ENCODE measurements at places on chromosomes 2 and 18.

DNA sequence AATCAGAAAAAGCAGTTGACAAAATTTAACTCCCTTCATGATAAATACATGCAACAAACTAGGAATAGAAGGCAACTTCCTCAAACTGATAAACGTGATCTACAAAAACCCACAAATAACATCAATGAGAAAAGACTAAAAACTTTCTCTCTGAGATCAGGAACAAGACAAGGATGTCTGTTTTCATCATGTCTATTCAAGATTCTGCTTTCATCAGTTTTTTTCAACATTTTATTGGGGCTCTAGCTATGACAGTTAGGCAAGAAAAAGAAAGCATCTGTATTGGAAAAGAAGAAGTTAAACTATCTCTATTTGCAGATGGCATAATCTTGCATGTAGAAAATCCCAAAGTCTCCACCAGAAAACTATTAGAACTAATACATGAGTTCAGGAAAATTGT, 12.3 kb upstream of the CHST10 start:
- no peak for DNase-seq

DNA sequence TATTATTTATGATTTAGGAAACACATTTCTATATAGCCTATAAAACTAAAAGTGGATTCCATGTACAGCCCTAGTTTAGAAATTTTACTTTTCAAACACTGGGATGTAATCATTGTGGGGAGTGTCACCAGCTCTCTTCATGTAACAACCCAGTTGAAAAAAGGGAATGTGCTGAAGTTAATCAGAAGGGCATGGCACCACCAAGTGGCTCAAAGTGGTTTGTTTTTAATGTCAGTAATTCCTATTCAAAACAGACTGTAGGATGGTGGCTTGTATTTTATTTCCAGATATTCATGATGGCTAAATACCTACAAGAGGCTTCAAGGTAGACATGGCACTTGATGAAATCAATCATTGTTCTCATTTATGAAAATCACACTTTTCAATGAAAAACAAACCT, 58.1 kb upstream of the TMEM182 start:
- DNase-seq: no peak

GRCh38 chr2:17644997-17645720, 104.7 kb downstream of the VSNL1 start:
- no peak for DNase-seq

GRCh38 chr18:58221060-58221725, 177.2 kb downstream of the NEDD4L start:
- DNase-seq: no peak

DNA sequence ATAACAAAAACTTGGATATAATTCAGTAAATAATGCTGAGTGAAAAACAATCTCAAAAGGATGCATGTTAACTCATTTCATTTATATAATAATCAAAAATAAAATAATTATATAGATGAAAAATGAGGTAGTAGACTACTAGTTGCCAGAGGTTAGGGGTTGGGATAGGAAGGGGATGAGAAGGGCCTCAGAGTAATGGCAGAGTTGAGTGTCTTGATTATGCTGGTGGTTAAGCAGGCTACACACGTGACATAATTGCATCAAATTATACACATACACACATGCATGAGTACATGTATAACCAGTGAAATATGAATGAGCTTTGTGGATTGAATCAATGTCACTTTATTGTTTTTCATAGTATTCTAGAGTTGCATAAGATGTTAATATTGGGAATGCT, 201.0 kb downstream of the RIT2 start:
- DNase-seq: no peak

DNA sequence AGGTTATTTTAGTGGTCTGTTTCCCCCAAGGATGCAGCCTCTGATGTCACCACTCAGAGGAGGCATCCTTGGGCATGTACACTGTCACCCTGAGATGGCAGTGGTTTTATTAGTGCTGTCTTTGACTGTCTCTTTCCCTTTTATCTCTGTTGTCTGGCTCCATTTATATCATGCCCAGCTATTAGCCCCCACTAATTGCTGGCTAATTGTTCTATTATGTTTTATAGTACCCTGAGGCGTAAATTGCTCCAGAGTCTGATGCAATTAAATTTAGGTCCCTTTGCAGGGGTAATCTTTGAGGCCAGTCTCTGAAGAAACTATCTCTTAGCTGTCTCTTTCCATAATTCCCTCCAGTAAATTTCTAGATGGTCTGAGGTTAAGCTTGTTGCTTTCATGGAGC, 301.0 kb upstream of the KLHL29 start:
- DNase-seq: no peak

DNA sequence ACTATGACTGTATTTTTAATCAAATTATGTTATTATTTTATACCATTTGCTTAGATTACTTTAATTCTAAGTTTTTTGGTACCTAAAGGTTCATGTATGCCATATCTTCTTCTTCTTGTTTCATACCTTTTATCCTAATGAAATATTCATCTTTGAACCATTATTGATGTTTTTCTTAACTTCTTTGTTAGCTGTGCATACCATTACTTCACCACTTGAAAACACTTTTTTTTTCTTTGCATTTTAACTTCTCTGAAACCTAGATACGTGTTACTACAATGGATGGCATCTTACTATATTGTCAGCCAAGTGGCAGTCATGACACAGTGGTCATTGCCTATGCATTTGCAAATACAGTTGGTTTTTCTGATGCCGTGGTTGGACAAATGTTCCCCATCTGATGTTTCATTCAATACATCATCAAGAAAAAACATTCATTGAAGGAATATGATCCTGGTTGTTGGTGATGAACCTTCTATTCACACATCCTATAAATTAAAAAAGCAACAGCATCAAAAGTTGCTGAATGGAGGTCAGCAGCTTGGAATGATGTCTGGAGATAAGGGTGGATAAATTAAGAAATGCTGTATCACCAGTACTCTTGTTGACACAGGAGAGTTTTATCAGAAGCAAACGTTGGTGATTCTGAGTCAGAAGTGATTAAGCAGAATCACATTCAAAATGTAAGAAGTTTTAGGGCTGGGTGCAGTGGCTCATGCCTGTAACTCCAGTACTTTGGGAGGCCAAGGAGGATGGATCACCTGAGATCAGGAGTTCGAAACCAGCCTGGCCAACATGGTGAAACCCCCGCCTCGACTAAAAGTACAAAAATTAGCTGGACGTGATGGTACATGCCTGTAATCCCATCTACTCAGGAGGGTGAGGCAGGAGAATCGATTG, 7.4 kb downstream of the IL36A start:
- DNase-seq: no peak

GRCh38 chr2:8563814-8564474, 117.9 kb upstream of the ID2 start:
- DNase-seq: no peak

DNA sequence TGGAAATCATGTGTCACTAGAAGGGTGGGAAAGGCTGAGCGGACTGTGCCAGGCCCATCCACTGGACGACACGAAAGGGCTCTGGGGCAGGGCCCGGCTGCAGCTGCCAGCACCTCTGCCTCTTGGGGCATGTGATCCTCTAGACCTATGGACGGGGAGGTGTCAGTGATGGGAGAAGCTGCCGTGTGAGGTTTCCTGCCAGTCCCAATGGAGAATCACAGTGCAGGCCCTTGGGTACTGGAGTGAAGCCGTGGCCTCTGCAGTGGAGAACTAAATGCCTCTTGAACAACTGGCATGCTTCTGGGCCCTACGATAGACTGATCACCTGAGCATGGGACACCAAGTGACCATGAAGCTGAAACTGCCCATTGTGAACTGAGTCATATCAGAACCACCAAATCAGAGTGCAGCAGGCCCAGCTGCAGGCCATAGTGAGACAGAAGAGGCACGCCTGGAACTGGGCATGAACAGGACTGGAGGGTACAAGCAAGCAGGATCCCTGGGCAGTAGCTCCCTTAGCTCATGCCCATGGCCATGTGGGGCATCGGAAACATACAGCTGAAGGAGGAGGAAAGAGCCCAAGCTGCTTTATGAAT, 18.8 kb upstream of the RHOB start:
- no peak for DNase-seq

GRCh38 chr2:121033461-121033996, 251.5 kb downstream of the TFCP2L1 start:
- no peak for DNase-seq

DNA sequence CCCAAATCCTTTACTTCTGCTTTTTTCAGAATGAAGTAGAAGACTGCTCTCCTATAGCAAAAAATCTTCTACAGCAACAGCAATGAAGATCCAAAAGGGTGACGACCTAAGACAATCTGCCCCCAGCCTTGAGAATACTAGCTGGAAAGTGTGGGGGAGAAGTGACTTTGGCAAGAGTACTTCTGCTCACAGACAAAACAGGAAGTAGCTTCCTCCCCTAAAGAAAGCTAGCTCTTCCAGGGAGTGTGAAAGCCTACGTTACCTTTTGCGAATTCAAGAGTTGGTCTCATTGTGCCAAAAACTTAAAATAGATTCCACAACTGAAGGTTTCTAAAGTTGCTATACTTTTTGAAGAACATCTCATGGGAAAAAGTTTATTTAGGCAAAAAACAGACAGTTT, 1069.2 kb upstream of the CHAC2 start:
- DNase-seq: no peak

DNA sequence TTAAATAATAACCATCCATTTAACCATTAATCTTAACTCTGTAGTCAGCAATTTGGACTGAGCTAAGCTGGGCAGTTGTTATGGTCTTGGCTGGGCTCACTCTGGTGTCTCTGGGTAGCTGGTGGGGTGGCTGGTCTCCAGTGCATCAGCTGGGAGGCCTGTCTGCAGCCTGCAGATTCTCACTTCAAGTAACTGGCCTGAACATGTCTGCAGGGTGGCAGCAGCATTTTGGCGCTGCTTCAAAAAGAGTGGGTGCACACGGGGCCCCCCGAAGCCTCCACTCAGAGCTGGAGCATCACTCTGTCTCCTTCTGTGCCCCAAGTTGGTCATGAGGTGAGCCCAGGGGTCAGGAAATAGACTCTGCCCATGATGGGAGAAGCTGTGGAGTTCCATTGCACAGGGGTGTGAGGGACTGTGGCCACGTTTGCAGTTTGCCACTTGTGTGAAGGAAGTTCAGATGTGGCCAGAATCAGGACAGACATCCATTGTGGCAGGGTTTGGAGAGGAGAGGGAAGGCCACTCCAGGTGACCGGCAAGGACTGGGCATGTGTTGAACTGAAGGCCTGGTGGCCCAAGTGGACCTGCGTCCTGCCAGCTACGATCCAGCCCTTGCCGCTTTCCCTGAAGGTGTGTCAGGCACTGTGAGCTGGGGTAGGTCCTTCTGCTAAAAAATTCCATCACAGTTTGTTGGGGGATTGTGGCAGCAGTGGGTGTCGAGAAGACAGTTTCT, 4.9 kb upstream of the ALLC start:
- DNase-seq: no peak

GRCh38 chr2:71879509-71880184, 268.0 kb downstream of the CYP26B1 start:
- no peak for DNase-seq

DNA sequence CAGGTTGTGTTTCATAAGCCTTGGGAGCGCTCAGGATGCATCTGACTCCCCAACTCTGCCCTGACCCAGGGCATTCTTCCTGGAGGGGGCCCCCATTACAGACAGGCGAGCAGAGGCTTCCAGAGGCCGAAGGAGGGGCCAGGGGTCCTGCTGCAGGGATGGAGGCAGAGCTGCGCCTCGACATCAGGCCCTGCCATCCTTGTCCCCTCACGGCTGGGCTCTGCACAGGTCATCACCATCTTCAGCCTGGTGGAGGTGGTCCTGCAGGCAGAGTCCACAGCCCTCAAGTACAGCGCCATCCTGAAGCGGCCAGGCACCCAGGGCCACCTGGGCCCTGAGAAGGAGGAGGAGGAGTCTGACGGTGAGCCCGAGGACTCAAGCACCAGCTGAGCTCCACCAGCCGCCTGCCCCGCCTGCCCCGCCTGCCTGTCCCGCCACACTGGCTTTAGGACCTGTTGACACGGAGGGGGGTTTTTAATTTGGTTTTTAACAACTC, 42.3 kb upstream of the ALPP start:
- DNase-seq: no peak

DNA sequence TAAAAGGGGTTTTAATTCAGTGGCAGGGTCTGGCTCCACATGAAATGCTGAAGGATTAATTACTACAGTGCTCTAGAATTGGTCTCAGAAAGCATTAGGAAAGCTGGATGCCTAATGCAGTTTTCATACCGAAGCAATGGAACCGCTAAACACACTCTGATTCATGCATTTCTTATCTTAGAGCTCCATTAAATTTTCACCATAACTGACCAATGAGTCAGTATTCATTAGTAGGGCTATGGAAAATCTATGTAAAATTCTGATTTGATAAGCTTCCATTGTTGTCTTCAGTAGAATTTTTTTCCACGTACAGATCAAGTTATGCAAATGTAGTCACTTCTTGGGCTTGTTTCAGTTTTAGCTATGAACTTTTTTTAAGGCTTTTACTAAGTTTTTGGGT, 359.9 kb downstream of the ARHGAP15 start:
- DNase-seq: no peak

DNA sequence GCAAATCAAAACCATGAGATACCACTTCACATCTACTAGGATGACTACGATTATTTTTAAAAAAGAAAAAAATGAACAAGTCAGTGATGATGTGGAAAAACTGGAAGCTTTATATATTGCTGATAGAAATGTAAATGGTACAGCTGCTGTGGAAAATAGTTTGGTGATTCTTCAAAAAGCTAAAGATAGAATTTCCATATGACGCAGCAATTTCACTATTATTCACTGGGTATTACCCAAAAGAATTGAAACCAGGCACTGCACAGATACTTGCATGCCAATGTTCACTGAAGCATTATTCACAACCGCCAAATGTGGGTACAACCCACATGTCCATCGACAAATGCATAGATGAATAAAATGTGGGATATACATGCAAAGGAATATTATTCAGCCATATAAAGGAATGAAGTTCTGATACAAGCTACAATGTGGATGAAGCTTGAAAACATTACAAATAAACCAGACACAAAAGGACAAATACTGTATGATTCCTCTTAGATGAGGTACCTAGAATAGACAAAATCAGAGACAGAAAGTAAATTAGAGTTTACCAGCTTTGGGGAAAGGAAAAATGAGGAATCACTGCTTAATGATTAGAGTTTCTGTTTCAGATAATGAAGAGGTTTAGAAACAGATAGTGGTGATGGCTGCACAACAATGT, 11.1 kb downstream of the RTTN start:
- DNase-seq: no peak

GRCh38 chr18:5431836-5432575, 111.8 kb downstream of the EPB41L3 start:
- DNase-seq: no peak

- peak; percentile 49 for DNase-seq
Measured at GRCh38 chr2:241540771-241541561, 17.6 kb upstream of the BOK start.
